Fibroblast of villous mesenchyme (primary cell): ENCODE measurements at places on chromosomes 11 and 22.
A peak's percentile ranks its signal among the peaks of the same experiment; 100 is the strongest.

GRCh38 chr22:20619045-20619892 is 111.9 kb downstream of the MED15 start:
- no peak for DNase-seq

GRCh38 chr11:103354656-103355055 is 245.4 kb downstream of the DYNC2H1 start:
- no peak for DNase-seq

GRCh38 chr11:57680552-57680874 is 12.6 kb downstream of the ZDHHC5 start:
- DNase-seq: peak; percentile 41

DNA sequence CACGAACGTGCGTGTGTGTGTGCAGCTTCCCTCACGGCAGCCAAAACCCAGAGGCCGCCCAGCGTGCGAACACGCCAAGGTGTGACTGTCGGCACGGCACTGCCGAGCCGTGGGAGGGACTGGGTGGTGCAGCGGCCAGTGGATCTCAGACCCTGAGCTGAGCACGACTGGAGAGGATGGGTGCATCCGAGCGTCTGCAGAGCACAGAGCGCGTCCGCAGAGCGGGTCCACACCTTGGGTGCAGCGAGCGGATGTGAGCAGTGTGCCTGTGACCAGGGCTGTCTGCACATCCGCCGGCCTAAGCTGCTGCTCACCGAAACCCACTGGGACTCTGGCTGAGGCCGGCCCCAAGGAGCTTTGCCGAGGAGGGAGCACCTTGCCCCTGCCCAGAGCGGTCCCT is 22.7 kb downstream of the PTDSS2 start:
- no peak for DNase-seq

DNA sequence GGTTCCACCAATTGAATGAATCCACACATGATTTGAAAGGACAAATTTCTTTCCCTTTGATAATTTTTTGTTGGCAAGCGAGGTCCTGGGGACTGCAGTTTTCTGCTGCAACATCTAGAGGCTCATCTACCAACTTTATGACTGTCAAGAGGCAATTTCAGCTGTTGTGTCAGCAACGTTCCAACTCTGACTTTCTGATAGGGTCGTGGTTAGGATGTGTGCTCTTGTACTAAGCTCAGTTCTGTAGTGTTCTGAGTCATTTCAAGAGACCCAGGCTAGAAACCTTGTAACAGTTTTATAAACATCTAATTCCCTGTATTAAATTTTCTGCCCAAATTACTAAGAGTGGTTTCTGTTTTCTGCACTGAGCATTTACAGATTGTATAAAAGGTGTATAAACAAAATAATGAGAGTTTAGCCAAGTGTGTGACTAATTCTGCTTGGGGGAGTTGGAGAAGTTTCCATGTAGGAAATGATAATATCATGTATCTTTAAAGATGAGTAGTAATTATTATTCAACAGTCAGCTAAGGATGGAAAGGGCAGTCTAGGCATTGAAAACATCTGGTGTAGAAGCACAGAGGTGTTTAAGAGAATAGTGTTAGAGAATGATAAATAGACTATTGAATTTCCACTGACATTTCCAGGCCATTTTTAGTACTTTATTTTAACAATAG is 72.2 kb downstream of the RBMXL2 start:
- peak; percentile 44 for DNase-seq

- DNase-seq: peak; percentile 43
Observed at GRCh38 chr22:24414984-24415945, 12.1 kb upstream of the ADORA2A start.

GRCh38 chr11:35477901-35478300 is 47.5 kb downstream of the PAMR1 start:
- DNase-seq: no peak

DNA sequence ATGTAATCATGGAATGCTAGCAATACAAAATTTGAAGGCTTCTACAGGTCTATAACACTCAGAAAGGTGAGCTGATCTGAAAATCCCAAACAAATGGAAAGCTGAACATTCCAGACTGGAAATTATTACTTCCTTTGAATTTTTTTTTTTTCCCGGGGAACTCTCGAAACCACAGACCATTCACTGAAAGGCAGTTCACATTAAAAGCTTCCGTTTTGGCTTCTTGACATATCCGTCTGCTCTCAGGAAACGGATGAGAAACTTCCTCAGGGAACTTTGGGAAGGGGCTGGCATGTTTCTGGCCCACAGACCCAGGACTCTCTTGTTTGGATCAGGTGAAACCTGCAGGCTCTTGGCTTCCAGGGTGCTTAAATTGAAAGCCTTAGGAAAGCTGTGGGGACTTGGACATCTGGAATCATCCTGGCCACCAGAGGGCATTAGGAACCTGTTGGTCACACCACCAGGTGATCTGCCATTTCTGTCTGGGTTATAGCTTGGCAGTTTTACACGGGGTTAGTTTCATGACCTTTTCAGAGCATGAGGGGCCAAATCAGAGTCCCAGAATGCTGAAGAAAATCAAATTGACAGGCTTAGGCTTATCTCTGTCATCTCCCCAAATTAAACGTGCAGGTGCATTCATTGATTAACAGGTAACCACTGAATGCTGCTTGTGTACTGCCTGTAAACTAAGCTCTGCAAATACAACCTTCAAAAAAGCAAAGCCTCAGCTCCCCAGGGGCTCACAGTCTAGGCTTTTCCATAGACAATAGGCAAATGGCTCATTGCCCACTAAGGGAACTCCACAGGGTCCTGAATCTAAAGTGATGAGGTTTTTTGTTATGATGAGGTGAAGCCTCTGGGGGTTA is 22.7 kb upstream of the GRAMD1B start:
- DNase-seq: peak; percentile 59

- DNase-seq: no peak
Observed at GRCh38 chr11:105183426-105183825, 43.9 kb upstream of the CARD18 start.

DNA sequence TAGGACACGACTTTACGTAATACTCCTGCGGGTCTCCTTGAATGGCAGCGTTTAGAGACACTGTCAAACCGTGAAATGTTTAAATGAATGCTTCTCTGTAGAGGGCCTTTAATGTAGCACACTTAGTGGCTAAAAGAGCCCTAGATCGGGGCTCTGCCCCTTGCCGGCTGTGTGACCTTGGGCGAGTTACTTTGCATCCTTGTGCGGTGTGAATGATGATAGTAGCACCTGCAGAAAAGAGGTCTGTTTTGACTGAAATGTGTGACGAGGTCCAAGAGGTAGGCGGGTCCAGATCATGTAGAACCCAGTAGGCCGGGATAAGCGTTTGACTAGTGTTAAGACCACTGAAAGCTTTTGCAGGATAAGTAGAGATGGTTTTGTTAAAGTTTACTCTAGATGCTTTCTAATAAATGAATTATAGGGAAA is 866 bp downstream of the MED17 start:
- DNase-seq: no peak

GRCh38 chr11:7973011-7973410 is 7.8 kb upstream of the NLRP10 start:
- DNase-seq: no peak

GRCh38 chr11:133815636-133816035 is 29.7 kb downstream of the SPATA19 start:
- DNase-seq: no peak

DNA sequence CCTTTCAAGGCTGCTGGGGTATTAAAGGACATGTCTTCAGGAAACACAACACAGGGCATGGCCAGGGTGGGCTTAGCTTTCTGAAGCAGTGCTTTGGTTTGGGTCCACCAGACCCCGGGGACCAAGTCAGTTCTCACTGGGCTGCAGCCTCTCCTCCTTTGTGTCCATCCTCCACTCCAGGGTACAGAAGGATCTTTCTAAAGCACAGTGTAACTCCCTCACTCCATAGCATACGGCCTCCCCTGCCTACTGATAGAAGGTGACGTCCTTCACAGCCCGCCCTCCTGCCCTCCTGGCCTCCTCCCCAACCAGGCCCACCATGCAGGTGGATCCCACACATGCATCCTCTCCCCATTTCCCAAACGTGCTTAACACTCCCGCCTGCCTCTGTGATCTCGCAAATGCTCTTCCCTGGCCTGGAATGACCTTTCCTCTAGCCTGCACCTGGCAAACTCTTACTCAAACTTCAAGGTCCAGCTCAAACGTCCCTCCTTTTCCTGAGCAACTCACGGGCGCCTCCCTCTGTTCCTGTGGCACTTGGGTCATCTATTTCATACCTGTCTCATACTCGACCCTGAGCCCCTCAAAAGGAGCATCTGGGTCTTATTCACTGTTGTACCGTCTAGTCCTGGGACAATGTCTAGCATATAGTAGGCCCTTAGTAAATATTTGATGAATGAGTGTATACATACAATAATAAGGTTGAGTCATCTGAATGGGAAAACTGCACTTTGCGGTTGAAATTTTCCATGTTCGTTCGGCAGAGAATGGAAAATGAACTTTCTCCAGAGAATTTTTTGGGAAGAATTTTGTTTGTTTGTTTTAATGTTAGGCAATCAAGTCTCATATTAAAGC is 187.7 kb downstream of the EFCAB6 start:
- no peak for DNase-seq

GRCh38 chr22:43831561-43832392 is 19.7 kb upstream of the EFCAB6 start:
- DNase-seq: no peak

DNA sequence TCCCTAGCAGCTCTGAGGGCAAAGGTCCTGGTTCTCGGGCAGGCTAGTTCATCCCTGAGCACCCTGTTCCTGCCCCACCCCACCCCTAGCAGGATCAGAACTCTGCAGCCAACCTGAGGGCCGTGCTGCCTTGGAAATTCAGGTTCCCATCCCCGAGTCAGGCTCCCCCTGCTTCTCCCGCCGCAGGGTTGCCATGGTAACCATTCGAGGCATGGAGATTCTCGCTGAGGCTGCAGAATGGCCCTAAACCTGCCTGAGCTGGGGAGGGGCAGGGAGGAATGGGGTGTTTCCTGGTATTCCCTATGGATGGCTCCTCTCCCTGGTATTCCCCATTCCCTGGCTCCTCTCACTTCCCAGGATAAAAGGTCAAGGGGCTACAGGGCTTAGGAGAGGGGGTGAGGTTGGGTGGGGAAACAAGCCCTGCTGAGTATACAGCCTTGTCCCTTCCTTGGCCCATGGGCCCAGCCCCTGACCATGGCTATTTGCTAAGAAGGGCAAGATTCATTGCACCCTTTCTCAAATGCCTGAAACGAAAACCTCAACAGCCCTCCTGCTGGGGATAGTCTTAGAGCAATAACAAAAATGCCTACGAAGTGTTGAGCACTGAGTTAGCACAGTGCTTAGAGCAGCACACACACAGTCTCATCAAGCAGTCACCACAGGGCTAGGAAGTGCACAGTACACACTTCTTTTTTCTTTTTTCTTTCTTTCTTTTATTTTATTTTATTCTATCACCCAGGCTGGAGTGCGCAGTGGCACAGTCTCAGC is 58.7 kb downstream of the CHST1 start:
- DNase-seq: no peak

DNA sequence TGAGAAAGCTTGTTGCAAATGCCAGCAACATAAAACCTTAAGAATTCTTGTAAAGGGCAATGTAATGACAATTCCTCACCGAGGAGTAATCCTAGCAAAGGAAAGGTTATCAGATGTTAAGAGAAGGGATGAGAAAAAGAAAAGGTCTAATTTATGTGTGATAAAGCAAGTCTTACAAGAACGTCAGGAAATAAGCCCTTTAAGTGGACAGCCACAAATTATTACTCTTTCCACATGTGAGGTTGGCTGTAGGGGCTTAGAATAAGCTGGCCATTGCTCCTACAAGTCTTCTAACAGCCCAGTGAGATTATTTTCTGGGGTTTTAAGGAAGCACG is 9.3 kb downstream of the LAYN start:
- peak; percentile 53 for DNase-seq

- DNase-seq: no peak
Observed at GRCh38 chr11:30481796-30482195, 104.4 kb downstream of the MPPED2 start.

DNA sequence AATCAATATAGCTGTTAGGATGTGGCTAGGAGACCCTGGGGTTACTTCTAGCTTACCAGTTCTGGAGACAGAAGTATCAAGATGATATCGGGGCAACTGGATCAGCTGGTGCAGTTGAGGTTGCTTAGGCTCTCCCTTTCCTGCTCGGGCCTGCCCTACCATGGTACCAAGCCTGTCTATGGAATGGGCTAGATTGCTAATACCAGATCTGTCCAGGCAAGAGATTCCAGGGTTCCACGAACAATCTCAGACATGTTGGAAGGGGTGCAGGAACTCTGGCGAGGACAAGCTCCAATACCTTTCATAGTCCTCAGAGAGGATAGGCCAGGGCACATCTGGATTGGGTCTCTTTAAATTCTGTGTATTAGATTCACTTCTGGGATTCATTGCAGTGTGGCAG is 53.8 kb downstream of the ADM start:
- DNase-seq: no peak
